ENCODE measurements at places on chromosomes 1 and 21.

DNA sequence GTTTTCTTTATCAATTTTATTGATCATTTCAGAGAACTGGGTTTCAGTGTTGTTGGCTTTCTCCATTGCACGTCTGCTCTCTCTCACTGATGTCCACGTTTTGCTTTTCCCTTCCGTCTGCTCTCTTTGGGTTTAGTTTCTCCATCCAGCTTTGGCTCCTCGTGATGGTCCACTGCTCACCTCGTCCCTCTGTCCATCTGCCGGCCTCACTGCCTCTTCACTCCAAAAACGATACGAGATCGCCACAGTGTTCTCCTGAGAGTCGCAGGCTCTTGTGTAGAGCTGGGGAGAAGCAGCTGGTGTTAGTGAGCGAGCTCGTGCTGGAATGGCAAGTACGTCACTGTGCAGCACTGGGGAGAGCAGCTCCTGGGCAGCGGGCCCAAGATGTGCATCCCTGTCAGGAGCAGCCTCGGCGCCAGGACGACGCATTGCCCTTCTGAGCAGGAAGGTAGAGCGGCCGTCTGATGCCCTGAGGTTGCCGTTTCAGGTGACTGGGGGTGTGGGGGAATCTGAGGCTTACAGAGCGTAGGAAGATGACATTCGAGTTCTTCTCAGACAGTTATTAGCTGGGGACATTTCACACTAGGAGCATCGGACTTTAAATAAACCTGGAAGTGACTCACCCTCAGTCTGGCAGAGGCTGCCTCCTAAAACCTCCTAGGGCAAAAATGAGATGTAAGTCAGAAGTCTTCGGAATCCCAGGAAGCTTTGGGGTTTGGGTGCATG, 31.4 kb upstream of the PCBP3 start:
- DNase-seq, result no peak

- no peak for DNase-seq
These were observed 41.3 kb upstream of the TACSTD2 start for GRCh38 chr1:58618303-58618702.

- no peak for DNase-seq
These were observed 116.3 kb downstream of the ST6GALNAC3 start for GRCh38 chr1:76190749-76191424.

- peak; percentile 73 for DNase-seq
These were observed 683 bp upstream of the EFNA4 start for GRCh38 chr1:155062702-155063411.

DNA sequence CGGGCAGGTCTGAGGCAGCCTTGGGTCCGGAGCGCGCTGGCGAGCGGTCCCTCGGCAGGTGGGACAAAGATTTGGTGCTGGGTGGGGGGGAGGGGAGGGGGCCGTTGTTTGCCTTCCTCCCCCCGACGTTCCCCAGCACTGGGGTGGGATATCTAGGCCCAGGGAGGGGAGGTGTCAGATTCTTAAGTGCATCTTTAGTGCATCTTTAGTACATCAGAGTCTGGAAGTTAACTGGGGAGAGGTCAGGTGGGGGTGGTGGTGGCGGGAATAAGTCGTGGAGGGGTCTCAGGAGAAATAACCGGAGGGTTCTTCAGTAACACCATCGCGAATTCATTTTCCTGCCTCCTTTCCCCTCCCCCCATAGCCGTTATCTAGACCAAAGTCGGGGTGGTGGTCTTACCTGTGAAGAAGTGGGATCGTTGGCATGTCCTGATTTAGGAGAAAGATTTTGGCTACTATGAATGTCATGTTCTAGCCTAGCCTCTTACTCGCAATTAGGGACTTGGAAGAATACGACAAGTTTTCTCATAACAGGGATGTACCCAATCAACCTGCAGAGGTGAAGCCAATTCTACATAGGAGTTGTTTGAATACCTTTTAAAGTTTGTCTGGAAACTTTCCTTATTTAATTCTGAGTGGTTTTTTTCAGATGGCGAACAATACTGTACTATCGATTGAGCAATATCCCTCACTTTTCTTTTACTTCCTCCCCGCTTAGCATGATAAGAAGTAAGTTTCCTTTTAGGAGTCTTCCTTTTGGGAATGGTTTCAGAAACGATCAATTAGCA, 886 bp downstream of the ZMYM4 start:
- DNase-seq, result no peak

GRCh38 chr21:16842696-16843035, 670.2 kb upstream of the CXADR start:
- no peak for DNase-seq

GRCh38 chr1:41236781-41237180, 5.3 kb downstream of the SCMH1 start:
- DNase-seq, result no peak

- DNase-seq, result no peak
These were observed 73.5 kb upstream of the RUNX3 start for GRCh38 chr1:25003457-25004190.

DNA sequence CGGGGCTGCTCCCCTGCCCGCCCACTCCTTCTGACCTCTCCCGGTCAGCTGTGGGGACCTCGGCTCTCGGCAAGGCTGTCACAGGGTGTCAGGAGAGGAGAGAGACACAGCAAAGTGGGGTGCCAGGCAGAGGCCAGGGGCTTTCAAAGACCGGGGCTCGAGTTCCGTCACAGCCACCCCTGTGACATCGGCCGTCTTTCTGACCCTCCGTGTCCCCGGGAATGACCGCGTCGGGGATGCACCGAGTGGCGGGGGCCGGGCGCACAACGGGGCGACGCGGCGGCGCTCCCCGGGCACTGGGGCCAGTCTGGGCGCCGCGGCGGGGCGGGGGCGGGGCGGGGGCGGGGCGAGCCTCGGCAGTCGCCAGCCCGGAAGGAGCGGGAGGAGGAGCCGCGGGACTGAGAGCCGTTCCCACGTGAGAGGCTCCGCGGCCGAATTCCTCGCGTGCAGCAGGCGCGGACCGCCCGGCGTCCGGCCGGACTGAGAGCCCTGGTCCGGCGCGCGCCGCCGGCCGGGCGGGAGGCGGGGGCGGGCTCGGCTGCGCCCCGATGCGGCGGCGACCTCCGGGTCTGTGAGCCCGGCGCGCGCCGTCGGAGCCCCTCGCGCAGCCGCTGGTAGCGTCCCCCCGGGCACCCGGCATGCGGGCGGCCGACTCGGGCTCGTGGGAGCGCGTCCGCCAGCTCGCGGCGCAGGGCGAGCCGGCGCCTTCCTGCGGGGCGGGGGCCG, 229.7 kb upstream of the TMEM51 start:
- no peak for DNase-seq

DNA sequence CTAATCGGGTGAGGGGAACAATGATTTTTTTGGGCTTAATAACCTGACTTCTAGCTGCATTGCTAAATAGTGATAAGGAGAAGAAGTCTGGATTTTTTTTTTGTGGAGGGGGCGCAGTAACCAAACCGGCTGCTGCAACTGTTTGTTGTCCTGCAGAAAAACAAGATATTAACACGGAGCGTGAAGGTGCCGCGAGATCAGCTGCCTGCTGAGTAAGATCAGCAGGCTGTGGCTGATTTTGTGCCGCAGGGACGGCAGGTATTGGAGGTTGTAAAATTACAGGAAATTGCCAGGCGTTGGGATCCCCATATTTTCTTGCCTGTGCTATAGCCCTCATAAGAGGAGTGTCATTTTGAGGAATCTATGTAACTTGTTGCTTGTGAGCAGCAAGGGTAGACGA, 8.7 kb upstream of the LRRC47 start:
- DNase-seq, result no peak

DNA sequence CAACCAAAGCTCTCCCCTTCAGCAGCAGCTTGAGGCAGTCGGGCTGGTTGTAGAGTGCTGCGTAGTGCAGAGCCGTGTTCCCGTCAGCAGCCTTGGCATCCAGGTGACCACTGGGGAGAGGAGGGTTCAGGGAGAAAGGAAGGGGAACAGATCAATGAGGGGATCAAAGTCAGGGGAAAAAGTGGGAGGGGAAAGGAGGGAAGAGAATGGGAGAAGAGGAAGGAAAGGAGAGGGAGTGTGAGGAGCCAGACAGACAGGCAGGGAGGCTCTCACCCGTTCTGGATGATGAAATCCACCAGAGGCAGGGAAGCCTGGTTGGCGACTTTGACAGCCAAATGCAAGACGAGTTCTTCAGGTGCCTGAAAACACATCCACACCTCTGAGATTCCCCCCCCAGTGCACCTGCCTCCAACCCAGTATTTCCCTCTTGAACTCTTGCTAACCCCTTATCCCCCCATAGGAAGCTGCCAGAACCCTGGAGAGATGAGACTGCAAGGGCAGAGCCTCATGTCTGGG, 9.8 kb upstream of the TCEA3 start:
- DNase-seq, result no peak

GRCh38 chr1:6704746-6705145, 3.1 kb upstream of the DNAJC11 start:
- no peak for DNase-seq

- no peak for DNase-seq
These were observed 10.0 kb downstream of the TPM3 start for GRCh38 chr1:154181944-154182343.

DNA sequence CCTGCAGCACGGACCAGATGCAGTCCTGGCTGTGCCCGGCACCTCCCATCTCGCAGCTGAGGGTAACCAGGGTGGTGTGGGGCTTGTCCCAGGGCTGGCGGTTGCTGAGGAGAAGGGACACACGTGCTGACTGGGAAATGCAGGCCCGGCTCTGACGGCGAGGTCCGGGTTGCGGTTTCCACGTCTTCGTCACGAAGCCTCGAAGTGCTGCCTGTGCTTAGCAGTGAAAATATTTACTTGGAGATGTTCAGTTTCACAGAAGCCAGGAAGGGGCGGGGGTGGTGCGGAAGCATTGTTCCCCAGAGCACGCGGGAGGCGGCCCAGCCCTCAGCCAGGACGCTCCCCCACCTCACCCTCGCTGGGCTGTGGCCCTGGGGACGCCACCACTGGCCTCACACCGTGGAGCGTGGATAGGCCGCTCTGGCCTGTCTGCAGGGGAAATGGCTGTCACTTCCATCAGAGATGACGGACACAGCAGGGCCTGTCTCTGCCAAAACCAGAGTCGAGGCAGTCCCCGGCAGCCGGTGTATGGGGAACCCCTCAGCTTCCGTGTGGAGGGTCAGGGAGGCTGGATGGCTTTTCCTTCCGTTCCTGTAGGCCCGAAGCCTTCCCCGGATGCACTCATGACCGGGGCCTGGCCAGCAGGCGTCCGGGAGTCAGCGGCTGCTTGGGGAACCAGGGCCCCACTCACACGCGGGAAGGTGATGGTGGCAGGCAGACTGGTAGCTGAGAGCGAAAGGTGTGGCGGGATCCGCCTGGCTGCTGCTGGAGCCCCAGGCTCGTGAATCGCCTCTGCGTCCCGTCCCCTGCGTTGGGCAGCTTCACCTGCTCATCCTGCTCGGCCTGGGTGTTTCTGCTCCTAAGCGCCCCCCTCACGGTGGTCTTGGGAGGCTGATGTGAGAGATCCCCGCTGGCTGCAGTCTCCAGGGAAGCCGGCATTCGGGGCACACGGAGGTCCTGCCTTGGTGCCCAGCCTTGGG, 14.7 kb upstream of the POFUT2 start:
- peak; percentile 18 for DNase-seq

DNA sequence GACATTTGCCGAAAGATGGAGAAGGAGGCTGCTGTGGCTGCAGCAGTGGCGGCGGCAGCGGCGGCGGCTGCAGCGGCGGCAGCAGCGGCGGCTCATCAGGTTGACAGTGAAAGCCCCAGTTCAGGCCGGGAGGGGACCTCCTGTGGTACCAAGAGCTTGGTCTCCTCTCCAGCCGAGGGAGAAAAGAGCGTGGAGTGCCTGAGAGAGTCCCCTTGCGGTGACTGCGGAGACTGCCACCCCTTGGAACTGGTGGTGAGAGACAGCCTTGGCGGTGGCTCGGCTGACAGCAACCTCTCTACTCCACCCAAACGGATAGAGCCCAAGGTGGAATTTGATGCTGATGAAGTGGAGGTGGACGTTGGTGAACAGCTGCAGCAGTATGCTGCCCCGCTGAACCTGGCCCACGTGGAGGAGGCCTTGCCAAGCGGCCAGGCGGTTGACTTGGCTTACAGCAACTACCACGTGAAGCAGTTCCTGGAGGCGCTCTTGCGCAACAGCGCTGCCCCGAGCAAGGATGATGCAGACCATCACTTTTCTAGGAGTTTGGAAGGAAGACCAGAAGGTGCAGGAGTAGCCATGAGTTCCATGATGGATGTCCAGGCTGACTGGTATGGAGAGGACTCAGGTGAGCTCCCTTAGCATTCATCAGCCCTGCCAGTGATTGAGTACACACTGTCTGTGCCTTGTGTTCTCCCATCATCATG, 6.3 kb downstream of the ZBTB8B start:
- no peak for DNase-seq

DNA sequence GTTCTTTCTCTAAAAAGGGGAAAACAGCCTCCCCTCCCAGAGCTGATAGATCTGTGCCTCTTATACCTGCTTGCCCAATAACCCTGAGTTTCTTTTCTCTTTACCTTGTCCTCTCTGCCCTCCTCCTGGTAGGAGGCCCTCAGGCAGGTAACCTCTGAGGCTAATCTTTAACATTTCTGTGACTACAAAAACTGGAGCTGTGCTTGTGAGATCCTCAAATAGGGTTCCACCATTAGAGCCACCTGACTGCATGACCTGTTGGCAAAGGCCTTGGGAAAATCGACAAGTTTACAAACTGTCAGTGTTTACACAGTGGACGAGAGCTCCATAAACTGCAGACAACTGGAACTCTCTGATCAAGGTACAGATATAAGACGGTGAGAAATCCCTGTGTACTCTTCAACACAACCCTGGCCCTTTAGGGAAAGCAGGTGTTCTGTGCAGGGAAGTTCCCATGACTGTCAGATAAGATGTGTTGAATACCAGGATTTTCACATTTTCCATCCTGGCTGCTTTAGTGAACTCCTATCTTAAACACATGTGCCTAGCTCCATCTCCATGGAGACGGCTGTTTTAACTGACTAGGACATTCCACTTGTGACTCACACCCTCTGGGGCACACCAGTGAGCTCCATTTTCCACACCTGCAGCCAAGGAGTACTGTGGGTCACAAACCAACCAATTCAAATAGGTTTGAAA, 38.3 kb downstream of the ECE1 start:
- DNase-seq, result no peak

DNA sequence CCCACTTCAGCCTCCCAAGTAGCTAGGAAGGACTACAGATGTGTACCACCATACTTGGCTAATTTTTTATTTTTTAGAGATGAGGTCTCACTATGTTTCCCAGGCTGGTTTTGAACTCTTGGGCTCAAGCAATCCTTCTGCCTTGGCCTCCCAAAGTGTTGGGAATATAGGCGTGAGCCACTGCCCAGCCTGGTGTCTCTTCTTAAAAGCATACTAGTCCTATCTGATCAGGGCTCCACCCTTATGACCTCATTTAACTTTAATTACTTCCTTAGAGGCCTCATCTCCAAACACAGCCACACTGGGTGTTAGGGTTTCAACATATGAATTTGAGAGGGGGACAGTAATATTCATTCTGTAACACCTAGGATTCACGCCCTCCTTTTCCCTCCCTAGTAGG, 130.9 kb downstream of the GLIS1 start:
- DNase-seq, result no peak

Data from activated CD4-positive, alpha-beta T cell treated with anti-CD3 and anti-CD28 coated beads for 24 hours (primary cell).